ENCODE measurements at places on chromosomes 7 and 10.
A peak's percentile ranks its signal among the peaks of the same experiment; 100 is the strongest.

DNA sequence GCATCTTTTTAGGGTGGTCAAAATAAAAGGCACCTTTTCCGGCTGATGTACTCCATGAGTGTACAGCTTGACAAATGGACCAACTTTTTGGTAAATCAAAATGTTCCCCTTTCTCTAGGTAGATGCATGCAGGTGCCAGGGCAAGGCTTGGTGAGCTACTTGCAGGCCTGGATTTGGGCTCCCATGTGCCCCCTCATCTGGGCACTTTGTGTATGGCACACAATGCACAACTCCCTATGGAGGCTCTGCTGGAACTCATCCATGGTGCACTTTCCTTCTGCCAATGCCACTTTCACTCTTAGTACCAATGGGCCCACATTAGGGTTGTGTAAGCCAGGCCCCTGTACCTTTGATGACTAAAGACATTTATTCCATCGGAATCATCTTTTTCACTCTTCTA lies 300.8 kb downstream of the SDHAF3 start:
- DNase-seq = no peak

DNA sequence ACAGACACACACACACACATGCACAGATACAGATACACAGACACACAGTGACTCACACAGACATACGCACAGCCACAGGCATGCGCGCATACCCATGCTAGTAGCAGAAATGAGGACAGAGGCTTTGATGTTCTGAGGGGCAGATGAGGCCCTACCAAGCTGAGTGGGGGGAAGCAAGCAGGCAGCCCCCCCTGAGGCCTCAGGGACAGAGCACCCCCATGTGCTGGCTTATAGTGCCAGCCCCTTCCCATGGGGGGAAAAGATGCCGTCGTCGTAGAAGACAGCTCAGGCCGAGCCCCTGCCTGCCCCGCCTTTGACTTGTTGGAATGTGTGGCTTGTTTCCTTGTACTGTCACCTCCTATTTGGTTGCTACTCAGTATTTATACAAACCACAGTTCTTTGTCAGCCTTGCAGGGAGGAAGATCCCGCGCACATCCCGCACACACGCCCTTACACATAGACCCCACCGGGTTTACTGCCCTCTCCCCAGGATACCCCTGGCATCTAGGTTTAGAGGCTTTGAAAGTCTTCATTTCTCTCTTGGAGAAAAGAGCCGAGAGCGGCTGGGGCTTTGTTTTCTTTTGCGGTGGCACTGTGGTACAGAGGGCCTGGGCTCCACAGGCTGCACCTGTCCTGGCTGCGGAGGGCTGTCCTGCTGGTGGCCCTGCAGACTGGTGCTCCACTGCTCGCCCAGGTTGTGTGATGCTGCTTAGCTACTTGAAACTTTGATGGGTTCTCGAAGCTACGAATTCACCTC lies 112.5 kb downstream of the DOCK1 start:
- no peak for DNase-seq

- no peak for DNase-seq
Measured at GRCh38 chr10:44895280-44895679, 15.9 kb upstream of the TMEM72 start.

GRCh38 chr10:27646194-27646593 lies 99.4 kb downstream of the MKX start:
- DNase-seq = no peak

- no peak for DNase-seq
Measured at GRCh38 chr10:91290607-91291006, 70.1 kb downstream of the PCGF5 start.

DNA sequence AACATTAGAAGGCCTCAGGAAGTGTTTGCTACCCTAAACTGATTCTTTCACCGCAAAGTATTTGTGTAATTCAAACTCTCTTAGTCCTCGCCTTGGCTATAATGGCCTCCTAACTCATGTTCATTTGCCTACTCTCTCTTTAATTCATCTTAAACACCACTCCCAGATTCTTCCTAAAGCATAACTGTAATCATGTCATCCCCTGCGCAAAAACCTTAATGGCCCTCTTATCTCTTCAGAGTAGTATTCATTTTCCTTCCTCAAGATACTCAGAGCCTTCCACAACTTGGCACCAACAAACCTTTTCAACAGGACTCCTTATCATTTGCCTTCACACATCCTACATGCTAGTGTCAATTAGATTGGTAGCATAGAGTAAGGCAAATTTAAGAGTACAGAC lies 42.9 kb downstream of the CSTF2T start:
- DNase-seq = no peak

- DNase-seq = no peak
Measured at GRCh38 chr7:96331775-96332174, 9.9 kb upstream of the SLC25A13 start.

- DNase-seq = no peak
Measured at GRCh38 chr10:49633327-49634068, 19.7 kb downstream of the CHAT start.

DNA sequence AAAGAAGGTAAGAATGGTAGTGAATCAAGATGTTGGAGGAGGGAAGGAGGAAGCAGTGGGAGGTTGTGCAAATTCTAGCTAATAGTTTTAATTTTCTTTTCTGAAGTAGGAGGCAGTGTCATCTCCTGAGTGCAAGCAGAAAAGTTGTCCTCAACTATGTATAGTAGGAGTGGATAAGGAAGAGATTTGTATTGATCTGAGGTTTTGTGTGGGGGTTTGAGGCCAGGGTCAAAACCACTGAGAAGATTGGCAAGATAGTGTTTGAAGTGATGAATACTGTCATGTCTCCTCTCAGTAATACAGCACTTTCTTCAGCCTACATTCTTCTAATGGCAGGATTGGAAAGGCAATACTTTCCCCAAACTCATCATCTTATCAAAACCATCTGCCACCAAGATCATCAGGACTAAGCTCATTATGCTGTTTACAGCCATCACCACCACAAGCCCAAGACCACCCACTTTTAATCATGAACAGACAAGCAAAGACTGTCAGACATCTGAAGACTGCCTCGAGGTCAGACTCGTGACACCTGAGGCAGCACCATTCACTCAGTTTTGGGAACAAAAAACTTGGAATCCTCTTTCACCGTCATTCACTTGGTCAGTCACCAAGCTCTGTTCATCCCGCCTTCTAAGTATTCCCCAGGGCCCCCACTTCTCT lies 1.5 kb upstream of the MIOS start:
- DNase-seq = no peak

DNA sequence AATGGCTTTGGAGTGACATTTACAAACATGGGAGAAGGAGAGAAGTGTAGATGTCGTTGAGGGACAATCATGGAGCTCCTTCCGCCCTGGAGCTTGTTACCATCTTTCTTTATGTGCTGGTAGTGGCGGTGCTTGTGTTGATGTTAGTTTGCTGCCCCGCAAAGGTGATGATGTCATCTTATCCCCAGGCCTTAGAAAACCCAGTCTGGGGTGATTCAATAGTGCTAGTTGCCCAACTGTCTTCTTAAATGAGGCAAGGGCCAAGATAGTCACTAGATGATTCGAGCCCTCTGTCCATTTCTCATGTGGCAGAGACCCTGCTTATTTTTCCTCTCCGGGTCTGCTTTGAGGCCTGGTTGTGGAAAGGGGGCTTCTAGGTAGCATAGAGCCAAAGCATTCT lies 277.4 kb downstream of the CCSER2 start:
- DNase-seq = no peak

- DNase-seq = no peak
Measured at GRCh38 chr7:151512353-151512752, 7.3 kb downstream of the RHEB start.

- DNase-seq = peak; percentile 43
Measured at GRCh38 chr7:38630720-38631673, at the start of gene AMPH. TSS of gene AMPH (minus strand) at chr7:38631373. CDS start at chr7:38631351, 22 bp downstream.

GRCh38 chr7:116166156-116166555 lies 44.2 kb upstream of the TES start:
- no peak for DNase-seq

DNA sequence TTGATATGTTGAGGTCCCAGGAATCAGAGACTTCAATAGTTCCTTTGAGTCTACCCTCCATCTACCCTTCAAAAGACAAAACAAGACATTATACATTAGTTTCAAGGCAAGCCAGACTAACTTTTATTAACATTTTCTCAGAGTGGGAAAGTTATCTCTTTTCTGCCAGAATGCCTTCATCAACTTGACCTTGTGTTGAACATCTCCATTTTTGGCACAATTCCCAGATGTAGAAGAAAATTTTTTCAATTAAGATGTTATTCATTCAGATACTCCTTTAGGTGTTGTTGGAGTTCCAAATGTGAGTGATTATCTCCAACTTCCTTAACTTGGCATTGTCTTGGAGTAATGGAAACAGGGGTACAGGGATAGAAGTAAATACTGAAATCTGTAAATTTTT lies 59.1 kb downstream of the NRF1 start:
- no peak for DNase-seq

GRCh38 chr10:119025776-119026175 lies 3.7 kb upstream of the NANOS1 start:
- DNase-seq = peak; percentile 63

- peak; percentile 13 for DNase-seq
Measured at GRCh38 chr7:1053002-1053411, 8.7 kb downstream of the GPR146 start.

DNA sequence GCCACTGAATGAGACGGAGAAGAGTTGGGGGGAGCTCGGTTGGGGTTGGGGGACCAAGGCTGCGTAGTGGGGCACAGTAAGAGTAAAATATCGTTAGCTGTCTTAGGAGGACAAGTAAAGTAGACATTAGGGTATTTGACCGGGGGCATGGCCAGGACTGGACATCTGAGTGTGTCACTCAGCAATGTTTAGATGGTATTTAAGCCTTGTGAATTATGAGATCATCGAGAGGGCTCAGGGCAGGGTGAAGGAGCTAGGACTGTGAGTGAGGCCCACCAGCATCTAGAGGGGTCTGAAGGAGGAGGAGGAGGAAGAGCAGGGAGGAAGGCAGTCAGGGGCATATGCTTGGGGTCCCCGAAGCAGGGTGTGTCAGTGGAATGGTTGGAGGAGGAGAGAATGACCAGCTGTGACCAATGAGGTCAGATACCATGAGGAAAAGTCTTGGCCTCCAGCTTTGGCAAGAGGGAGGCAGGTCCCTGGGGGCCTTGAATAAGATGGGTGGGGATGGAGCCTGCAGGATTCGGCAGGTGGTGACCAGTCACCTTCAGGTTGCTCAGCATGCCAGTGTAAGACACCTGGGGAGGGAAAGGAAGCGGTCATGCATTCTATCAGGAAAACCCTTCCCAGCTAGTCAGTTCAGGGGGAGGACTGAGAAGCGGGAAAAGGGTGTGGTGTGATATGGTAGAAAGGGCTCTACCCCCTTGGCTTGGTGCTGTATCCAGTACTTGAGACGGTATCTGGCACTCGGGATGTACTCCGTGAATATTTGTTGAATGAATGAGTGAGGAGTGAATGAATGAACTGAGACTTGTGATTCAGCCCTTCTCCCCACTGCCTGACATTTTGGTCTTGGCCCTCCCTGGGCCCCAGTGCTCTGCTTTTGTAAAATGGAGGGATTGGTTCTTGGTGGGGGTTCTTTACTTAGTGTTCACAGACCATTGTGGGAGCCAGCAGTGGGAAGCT lies 34.8 kb upstream of the SH2D4B start:
- DNase-seq = no peak

GRCh38 chr7:93156884-93157283 lies 8.7 kb upstream of the SAMD9L start:
- DNase-seq = no peak

GRCh38 chr10:79066411-79067240 lies 2.1 kb upstream of the ZMIZ1 start:
- peak; percentile 58 for DNase-seq

DNA sequence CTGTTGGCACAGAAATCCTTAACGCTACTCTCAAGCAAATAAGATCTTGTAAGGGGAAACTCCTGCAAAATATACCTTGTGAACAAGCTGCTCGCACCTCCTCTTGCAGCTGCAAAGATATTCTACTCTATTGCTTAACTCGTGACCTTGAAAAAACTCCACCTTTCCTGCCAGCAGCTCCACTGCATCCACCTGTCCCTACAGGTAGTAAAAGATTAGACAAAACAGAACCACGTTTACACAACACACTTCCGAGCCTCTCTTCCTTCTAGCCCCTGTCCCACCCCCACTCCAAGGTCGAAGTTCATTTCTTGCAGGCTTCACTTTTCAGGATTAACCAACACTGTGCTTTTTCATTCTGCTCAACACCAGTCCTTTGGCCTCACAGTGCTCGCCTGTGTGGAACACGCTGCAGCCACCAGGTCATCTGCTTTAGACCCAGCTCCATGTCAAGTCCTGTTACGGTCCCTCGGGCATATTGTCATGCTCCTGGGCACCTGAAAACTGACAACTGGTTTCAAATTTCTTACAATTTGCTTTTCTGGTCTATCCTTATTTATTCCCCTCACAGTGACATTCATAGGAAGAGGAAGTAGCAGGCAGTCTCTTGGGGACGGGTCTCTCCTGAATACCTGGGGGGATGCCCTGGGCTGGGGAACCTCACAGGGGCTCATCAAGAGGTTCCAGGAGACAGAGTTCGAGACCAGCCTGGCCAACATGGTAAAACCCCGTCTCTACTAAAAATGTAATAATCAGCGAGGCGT lies 165.8 kb upstream of the KLF14 start:
- DNase-seq = no peak

- DNase-seq = no peak
Measured at GRCh38 chr7:73976761-73977618, 51.0 kb upstream of the ELN start.

DNA sequence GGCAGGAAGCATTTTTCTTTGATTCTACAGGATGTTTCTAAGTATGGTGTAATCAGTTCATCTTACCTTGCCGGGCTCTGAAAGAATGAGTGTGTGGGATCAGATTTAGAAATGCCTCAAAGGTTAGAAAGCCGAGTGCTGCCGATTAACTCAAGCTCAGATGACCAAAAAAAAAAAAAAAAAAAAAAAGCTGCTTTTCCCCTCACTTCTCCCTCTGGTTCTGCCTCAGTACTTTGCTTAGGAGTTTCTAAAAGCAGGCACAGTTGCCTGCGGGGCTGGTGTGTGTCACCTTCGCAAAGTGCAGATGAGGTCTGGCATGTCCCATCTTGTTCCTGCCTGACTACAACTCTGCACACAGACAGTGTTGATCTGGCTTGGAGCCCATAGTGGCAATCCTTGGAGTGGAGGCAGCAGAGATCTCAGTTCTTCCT lies 47.0 kb downstream of the KIAA1217 start:
- DNase-seq = no peak

GRCh38 chr7:51237446-51238133 lies 79.0 kb downstream of the COBL start:
- peak; percentile 29 for DNase-seq

GRCh38 chr10:123636598-123637325 lies 29.4 kb upstream of the GPR26 start:
- no peak for DNase-seq

DNA sequence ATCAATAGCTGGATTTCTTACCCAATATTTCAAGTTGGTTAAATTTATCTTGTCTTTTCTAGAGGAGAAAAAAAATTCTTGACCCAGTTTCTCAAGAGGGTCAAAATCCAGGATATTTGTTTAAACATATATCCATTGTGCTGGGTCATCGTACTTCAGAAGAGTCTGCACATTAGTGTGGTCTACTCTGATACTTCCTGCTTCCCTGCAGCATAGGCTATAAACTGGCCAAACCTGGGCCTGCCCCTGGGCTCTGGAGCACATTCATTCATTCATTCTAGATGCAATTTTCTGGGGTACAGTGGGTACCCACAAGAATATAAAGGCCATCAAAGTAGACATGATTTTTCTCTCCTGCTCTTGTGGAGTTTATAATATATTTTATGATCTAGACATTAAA lies 142.1 kb upstream of the WNT16 start:
- DNase-seq = no peak

GRCh38 chr7:105480931-105481330 lies 41.1 kb downstream of the PUS7 start:
- DNase-seq = no peak

Data from DMS153 (cell line).